ENCODE measurements at places on chromosomes 7 and 10.

GRCh38 chr7:55515569-55516279 lies 56.6 kb downstream of the VOPP1 start:
- no peak overlapping the region for H3K4me3 ChIP-seq
- H3K27me3 ChIP-seq = no peaks in the 10 kb centered on the region
- H3K36me3 ChIP-seq = peaks cover 4% of the 10 kb centered on the region

GRCh38 chr10:59852670-59853069 lies 53.7 kb downstream of the CCDC6 start:
- no peak overlapping the region for H3K27ac ChIP-seq
- DNase-seq = no peak
- no peaks in the 10 kb centered on the region for H3K27me3 ChIP-seq
- peaks cover 26% of the 10 kb centered on the region for H3K36me3 ChIP-seq

GRCh38 chr7:156014808-156015207 lies 202.5 kb upstream of the SHH start:
- H3K4me3 ChIP-seq = no peak overlapping the region
- H3K36me3 ChIP-seq = no peaks in the 10 kb centered on the region

- no peaks in the 10 kb centered on the region for H3K4me1 ChIP-seq
- no peak for DNase-seq
- no peaks in the 10 kb centered on the region for H3K27me3 ChIP-seq
- no peaks in the 10 kb centered on the region for H3K36me3 ChIP-seq
These were observed 179.6 kb upstream of the LRRTM3 start for GRCh38 chr10:66746246-66746645.

DNA sequence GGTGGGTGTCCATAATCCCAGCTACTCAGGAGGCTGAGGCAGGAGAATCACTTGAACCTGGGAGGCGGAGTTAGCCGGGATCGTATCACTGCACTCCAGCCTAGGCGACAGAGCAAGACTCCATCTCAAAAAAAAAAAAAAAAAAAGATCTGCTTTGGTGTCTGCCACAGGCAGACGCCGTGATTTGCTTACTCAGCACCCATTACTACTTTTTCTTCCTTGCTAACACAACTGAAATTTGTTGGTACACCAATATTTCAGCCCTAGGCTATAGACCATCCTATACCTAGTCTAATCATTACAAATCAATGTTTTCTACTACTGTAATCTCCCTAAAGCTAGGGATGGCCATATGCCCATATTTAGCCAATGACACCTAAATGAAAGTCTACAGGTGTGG lies 53.5 kb upstream of the PARD3 start:
- no peaks in the 10 kb centered on the region for H3K27me3 ChIP-seq
- H3K4me1 ChIP-seq = no peaks in the 10 kb centered on the region
- H3K27ac ChIP-seq = no peak overlapping the region
- H3K36me3 ChIP-seq = no peaks in the 10 kb centered on the region
- DNase-seq = no peak

DNA sequence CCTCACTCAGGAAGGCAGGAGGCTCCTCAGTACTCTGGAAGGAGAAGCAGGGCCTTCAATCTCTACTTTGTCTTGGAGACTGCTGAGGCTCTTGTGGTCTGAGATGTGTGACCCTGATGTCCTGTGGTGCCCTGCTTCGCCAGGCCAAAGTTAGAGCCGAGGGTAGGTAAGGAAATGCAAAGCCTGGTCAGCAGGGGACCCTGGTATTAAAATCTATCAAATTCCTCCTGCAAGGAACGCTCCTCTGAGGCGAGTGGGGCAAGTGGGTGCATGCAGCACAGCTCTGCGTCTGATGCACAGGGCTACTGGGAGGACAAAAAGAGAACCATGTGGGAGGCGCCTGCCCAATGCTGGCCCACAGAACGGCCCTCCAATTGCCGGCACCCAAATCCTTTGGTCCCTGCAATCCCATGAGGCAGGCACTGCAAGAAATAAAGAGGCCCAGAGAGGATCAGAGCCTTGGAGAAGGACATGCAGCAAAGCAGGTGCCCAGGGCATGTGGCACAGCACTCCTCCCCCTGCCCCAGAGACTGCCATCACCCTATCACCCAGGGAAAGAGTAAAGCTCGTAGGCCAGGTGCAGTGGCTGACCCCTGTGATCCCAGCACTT lies 23.1 kb upstream of the ZMIZ1 start:
- H3K27me3 ChIP-seq = no peaks in the 10 kb centered on the region
- H3K4me3 ChIP-seq = no peak overlapping the region
- DNase-seq = no peak
- no peaks in the 10 kb centered on the region for H3K36me3 ChIP-seq
- H3K4me1 ChIP-seq = peaks cover 22% of the 10 kb centered on the region
- H3K27ac ChIP-seq = no peak overlapping the region

GRCh38 chr10:51617576-51618235 lies 81.7 kb downstream of the CSTF2T start:
- no peak overlapping the region for H3K27ac ChIP-seq
- DNase-seq = no peak
- H3K36me3 ChIP-seq = no peaks in the 10 kb centered on the region
- H3K27me3 ChIP-seq = no peaks in the 10 kb centered on the region

GRCh38 chr10:75019370-75019769 lies 92.1 kb upstream of the SAMD8 start:
- peaks cover 16% of the 10 kb centered on the region for H3K4me1 ChIP-seq
- DNase-seq = no peak
- H3K27ac ChIP-seq = no peak overlapping the region
- no peaks in the 10 kb centered on the region for H3K27me3 ChIP-seq

DNA sequence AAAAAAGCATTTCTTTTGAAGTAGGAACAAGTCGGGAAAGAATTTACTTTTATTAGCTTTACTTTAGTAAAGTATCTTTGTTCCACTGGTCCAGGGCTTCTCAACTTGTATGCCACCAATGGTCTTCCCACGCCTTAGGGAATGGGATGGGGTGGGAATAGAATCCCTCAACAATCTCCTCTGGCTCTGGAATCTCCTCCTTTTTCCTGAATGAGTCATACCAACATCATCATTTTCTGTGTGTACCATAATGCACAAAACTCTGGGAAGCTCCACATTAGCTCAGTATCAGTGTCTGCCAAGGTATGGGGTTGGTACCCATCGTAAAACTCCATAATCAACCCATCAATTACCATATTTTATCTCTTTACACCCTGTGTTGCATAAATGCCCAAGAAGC lies 159.4 kb upstream of the BMPER start:
- no peaks in the 10 kb centered on the region for H3K4me1 ChIP-seq
- H3K4me3 ChIP-seq = no peak overlapping the region
- no peak overlapping the region for H3K27ac ChIP-seq
- no peaks in the 10 kb centered on the region for H3K27me3 ChIP-seq

GRCh38 chr7:91898240-91898992 lies 17.9 kb upstream of the MTERF1 start:
- H3K27ac ChIP-seq = no peak overlapping the region
- no peaks in the 10 kb centered on the region for H3K27me3 ChIP-seq
- DNase-seq = no peak
- no peaks in the 10 kb centered on the region for H3K4me1 ChIP-seq
- H3K4me3 ChIP-seq = no peak overlapping the region

DNA sequence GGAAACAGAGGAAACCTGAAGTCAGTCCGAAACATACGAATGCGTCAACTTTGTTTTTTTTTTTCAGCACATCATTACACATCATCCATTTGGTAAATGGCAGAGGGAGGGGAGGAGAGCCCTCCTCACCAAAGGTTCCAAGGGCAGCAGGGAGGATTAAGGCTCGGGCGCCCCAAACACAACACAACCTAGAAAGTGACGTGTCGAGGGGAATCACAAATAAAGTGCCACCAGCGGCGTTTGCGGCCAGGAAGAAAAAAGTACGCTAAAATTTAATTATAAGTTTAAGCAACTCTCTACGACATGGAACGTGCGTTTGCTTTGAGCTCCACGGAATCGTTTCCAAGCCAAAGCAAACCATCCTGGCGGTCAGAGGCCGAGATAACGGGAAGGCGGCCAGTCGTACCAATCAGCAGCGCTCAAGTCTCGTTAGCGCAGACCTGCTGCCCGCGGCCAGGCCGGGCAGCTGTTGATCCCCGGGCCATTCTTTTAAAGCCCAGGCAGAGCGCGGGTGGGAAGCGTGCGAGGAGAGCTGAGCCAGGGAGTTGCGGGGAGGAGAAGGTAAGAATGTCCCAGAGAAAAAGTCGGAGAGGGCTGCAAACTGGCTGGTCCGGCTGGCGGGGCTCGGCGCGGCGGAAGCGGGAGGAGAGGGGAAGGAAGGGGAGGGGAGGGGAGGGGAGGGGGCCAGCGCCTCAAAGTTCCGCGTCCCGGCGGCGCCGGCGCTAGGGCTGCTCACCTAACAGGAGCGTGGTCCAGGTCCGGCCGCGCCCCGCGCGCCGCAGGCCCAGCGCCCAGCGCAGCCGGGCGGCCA lies 719 bp downstream of the DPY19L1 start:
- peaks cover 2% of the 10 kb centered on the region for H3K27me3 ChIP-seq
- peak overlapping the region; percentile 81 for H3K4me3 ChIP-seq
- peak overlapping the region; percentile 46 for H3K27ac ChIP-seq
- peak; percentile 48 for DNase-seq
- H3K36me3 ChIP-seq = no peaks in the 10 kb centered on the region
- H3K4me1 ChIP-seq = peaks cover 2% of the 10 kb centered on the region

- no peak overlapping the region for H3K4me3 ChIP-seq
- no peak for DNase-seq
- no peaks in the 10 kb centered on the region for H3K27me3 ChIP-seq
- H3K36me3 ChIP-seq = no peaks in the 10 kb centered on the region
- H3K27ac ChIP-seq = no peak overlapping the region
- no peaks in the 10 kb centered on the region for H3K4me1 ChIP-seq
These were observed 388.9 kb downstream of the TNS3 start for GRCh38 chr7:47192978-47193377.

- no peaks in the 10 kb centered on the region for H3K36me3 ChIP-seq
- H3K27me3 ChIP-seq = no peaks in the 10 kb centered on the region
- no peak overlapping the region for H3K27ac ChIP-seq
- no peaks in the 10 kb centered on the region for H3K4me1 ChIP-seq
These were observed 121.2 kb downstream of the MTERF1 start for GRCh38 chr7:91759205-91759863.

DNA sequence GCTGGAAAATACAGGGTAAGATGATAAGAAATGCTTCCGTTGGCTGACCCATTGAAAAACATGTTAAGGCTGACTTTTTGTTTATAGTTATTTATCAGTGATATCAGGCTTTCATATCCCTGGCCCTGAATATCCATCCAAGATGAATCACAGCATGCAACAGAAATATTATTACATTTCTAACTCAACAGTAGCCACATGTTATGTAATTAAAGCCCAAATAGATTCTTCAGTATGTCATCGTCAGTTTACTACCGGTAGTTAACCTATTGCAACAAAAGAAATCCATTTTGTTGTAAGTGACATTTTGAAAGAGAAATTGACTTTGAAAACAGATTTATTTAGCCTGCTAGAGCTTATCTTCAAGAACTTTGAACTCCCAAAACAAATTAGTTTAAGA lies 354.1 kb upstream of the CELF2 start:
- no peak for DNase-seq
- no peaks in the 10 kb centered on the region for H3K4me1 ChIP-seq
- H3K4me3 ChIP-seq = no peak overlapping the region
- H3K36me3 ChIP-seq = no peaks in the 10 kb centered on the region

GRCh38 chr10:126843299-126843934 lies 61.8 kb upstream of the DOCK1 start:
- H3K27me3 ChIP-seq = no peaks in the 10 kb centered on the region
- no peak for DNase-seq
- H3K27ac ChIP-seq = no peak overlapping the region
- H3K4me3 ChIP-seq = no peak overlapping the region
- no peaks in the 10 kb centered on the region for H3K36me3 ChIP-seq

DNA sequence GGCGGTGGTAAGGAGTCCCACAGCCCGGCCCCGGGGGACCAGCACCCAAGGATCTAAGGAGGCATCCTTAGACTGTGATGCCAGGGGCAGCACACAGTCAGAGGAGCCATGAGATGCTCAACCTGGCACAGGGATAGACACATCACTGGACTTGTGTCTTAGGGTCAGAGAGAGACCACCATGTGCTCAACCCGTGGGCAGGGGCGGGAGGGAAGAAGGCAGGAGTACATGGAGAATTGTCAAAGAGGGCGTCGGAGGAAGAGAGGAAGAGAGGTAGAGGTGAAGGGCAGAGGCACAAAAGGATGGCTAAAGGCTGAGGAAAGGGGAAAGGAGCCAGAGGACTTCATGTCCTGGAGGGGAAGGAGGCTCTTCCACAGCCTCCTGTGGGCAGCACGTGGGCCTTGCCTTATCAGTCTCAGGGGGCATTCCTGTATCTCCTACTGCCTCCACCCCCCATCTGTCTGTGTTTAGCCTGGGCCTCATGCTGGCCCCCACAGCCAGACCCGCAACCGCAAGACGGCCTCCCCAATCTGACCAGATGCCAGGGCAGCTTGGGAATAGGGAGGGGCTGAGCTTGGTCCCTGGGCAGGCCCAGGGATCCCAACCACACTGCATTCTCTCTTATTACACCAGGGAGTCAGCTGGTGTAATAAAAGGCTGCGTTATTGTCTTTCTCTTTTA lies 2.2 kb downstream of the ADCY1 start:
- DNase-seq = no peak
- no peak overlapping the region for H3K4me3 ChIP-seq
- H3K4me1 ChIP-seq = peaks cover 2% of the 10 kb centered on the region
- H3K27me3 ChIP-seq = peaks cover 37% of the 10 kb centered on the region
- H3K36me3 ChIP-seq = no peaks in the 10 kb centered on the region

GRCh38 chr7:16004702-16005101 lies 318.2 kb upstream of the MEOX2 start:
- no peak for DNase-seq
- no peaks in the 10 kb centered on the region for H3K27me3 ChIP-seq
- H3K4me3 ChIP-seq = no peak overlapping the region

DNA sequence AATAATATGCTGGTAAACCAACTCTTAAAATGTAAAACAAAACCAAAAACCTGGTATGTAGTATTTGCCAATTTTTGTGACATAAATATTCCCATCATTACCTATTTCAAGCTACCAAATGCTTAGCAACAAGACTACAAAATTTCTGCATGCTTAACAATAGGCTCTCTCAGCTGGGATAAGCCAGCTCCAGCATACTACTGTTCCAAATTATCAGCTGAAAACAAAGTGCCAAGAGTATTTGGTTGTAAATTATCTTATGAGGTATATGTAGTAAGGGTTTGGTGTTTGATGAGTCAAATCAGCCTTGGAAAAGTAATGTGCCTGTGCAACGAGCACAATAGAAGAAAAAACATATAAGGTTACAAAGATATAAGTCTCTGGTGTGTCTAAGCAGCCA lies 263.2 kb downstream of the HGF start:
- DNase-seq = no peak
- no peak overlapping the region for H3K27ac ChIP-seq
- H3K36me3 ChIP-seq = no peaks in the 10 kb centered on the region
- H3K4me1 ChIP-seq = no peaks in the 10 kb centered on the region
- H3K4me3 ChIP-seq = no peak overlapping the region
